Activated T-cell treated with anti-CD3 and anti-CD28 coated beads for 1 hour (primary cell): ENCODE measurements at places on chromosomes 11 and 22.

DNA sequence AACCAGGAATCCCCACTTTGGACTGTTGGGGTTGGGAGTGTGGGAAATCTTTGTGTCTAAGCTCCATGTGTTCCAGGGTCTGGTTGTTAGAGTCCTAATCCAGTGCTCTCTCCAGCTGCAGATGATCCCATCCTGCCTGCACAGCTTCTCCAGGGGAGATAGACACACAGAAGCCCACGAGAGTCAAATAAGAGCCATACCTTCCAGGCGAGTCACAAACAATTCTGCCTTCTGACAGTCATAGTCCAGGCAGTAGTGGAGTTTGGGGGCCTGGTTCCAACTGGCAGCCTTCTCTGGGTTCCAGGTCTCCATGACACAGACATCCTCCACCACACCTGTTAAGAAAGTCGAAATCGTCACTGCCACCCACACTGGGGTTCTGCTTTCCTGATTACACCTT is 32.1 kb downstream of the SYT13 start:
- no peak for DNase-seq

- no peak for DNase-seq
Observed at GRCh38 chr11:110283862-110284261, 12.6 kb downstream of the RDX start.

DNA sequence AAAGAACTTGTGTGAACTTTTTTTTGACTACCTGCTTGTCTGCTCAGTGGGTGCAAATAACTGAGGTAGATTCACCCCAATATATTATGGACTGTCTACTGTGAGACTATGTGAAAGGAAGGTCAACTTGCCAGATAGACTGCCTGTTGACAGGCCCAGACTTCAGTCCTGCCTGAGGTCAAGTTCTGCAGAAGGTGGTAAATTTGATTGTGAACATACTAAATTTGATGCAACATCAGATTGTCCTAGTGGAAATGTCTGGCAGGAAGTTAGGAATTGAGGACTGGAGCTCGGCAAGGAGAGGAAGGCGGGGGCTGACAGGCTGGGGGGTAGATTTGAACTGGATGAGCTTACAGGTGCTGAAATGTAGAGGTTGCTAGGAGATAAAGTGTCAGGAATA is 140.7 kb downstream of the TTC28 start:
- no peak for DNase-seq

GRCh38 chr22:38843657-38844314 is at the start of gene NPTXR:
TSS of gene NPTXR (minus strand) at chr22:38844028.
- DNase-seq: peak; percentile 24

DNA sequence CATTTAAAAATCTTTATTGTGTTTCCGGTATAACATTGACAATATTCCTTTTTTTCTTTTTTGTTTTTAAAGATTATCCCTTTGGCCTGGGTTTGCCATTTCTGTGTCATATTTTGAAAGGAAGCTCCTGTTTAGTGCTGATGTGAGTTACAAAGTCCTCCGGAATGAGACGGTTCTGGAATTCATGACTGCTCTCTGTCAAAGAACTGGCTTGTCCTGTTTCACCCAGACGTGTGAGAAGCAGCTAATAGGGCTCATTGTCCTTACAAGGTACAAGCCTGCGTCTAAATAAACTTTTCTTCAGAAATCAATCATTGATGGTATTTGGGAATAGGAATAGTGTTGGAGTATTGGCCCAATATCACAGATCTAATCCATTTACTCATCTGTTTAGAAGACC is 19.8 kb downstream of the PIWIL4 start:
- no peak for DNase-seq

DNA sequence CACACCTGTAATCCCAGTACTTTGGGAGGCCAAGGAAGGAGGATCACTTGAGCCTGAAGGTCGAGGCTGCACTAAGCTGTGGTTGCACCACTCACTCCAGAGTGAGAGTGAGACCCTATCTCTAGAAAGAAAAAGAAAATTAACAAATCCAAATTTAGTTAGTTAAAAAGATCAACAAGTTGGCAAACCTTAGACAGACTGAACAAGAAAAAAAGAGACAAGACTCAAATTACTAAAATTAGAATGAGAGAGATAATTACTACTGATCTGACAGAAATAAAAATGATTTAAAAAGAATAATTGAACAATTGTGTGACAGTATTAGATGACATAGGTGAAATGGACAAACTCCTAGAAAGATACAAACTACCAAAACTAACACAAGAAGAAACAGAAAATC is 13.6 kb downstream of the CHEK2 start:
- DNase-seq: no peak
